ENCODE measurements at places on chromosomes 4 and X.

GRCh38 chrX:53188763-53189162 lies 36.2 kb downstream of the KDM5C start:
- no peak for DNase-seq

- no peak for DNase-seq
These were observed 273.7 kb downstream of the GPAT3 start for GRCh38 chr4:83809581-83809980.

DNA sequence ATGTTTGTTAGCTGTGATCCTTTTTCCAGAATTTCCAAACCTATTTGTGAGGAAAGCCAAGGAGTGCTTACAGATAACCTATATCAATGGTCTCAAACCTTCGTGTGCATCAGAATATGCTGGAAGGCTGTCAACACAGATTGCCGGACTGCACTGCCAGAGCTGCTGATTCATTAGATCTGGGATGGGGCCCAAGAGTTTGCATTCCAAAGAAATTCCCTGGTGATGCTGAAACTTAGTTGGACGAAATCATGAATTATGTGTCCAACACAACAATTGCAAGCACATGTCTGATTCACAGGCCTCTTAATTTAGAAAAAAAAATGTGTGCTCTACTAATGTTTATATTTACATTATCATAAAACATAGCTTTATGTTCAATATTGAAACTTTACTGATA lies 544.0 kb upstream of the AMOT start:
- DNase-seq = no peak

DNA sequence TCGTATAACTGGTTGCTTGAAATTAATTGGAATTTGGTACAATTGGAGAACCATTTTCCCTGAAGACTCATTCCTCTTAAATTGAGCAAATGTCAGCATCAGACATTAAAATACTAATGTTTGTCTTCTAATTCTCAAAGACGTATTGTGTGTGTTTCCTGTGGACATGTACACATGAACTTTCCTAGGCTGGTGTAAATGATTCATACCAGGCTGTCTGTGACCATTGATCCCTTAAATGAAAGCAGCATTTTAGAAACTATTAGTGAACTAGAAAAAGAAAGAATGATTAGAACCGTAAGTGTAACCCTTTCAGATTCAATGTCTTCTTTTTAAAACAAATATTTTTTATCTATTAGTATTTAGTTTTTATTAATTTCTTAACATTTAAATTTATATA lies 332.9 kb downstream of the PPP3CA start:
- DNase-seq = no peak

DNA sequence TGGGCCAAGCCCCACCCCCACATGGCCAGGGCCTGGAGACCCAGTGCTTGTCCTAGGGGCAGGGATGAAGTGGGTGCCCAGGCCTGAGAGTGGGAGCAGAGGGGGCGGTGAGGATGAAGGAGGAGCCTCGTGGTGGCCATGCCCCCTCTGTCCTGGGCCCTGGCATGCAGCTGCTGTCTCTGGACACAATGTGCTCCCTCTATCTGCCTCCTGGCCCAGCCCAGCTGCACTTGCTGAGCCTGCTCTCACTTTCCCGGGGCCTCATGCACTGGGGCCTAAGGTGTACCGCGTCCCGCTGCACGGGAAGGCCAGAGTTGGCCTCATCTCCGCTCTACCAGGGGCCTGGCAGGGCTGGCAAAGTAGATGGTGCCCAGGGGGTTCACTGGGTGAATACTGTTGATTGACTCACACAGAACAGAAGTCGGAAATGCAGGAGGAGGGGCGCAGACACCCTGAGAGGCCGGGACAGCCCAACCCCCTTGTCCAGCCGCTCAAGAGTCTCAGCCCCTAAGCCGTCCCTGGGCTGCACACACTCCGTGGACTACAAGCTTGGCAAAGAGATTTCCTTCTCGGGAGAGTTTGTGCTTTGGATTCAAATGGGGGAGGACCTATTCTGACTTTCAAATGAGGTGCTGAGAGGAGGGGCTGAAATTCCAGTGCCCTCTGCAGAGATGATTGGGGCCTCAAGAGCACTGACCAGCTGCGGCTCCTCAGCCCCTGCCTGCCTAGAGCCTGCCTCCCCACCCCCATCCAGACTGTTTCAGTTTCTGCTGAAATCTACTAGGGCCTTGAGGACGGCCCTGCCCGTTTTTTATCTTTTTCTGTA lies 112.4 kb downstream of the PSAPL1 start:
- no peak for DNase-seq

DNA sequence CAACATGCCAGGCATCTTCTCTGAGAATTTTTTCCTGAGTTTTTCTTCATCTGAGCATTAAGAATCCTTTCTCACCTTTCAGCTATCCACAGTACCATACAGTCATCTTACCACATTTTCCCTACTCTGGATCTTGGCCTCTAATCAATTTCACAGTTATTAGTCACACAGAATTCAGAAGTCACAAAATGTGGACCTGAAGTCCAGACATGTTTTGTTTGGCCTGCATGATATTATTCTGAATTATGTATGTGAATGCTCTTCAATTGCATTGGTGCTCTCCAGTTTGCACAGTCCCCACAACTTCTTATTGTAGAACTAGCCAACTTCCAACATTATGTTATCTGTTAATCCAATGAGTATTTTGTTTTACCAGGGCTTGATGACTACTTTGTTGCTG lies 102.3 kb upstream of the GRIA3 start:
- no peak for DNase-seq

- DNase-seq = no peak
These were observed 710.7 kb downstream of the STPG2 start for GRCh38 chr4:97432551-97432950.

GRCh38 chr4:163344147-163345125 lies 744 bp downstream of the NPY5R start:
- DNase-seq = no peak

DNA sequence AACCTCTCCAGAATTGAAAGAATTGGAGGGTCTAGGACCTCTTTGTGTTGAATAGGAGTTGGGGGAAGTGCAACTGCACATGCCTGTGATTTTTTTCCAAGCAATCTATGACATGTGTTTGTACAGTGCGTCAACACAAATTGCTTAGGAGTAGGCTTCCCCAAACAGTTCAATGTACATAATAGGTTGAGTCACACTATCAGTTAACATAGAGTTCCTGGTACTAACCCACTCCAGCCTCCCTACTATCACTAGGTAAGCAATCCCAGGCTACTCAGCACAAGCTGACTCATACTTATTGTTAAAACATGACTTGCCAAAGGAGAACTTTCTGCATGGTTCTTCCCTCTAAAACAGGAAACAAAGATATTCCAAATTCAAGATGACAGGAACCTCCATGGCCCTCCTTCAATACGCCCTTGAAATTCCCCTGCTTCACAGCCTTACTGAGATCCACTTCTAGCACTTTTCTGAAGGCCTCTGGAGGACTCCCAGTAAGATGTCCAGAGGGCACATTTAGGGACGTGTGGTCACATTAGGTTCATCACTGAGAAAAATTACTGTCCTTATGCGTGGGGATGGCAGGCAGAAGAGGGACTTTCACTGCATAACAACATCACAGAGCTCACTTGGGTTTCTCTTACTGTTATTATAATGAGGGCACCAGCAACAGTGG lies 8.4 kb upstream of the VSIG1 start:
- DNase-seq = no peak
